Type B pancreatic cell (in vitro differentiated cells): ENCODE measurements at places on chromosomes 11 and 22. TPM values are rescaled to one million over a fixed set of nuclear protein-coding genes. Genes with fewer than 3 reads are reported as not detected.

RIMBP3B gene
- total RNA-seq: 0.29 TPM in 1 of 2 replicates, not detected in the other

OR51E1 gene
- 0.48 and 0.51 TPM in 2 replicates for total RNA-seq

MRPL48 gene
- total RNA-seq: 35.9 and 43.7 TPM in 2 replicates

TREH gene
- total RNA-seq: 0.33 and 0.41 TPM in 2 replicates

GRCh38 chr11:105230586-105230985 lies 91.0 kb upstream of the CARD18 start:
- H3K27me3 ChIP-seq: no peaks in the 10 kb centered on the region
- H3K4me3 ChIP-seq: no peak overlapping the region
- no peaks in the 10 kb centered on the region for H3K36me3 ChIP-seq

DNA sequence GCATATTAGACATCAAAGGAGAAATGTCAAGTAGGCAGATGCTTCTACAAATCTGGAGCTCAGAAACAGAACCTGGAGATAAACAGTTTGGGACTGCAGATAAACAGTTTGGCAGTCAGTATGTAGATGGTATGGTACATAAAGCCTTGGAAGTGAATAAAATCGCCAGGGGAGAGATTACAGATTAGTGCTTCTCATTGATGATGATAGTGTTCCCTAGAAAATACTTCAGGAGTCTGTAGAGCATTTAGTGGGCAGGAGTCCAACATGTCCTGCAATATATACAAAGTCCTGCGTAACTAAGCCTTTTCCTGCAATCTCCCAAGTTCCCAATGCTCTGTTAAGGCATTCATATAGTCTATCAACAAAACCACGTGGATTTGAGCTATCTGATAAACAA lies 35.2 kb downstream of the NARS2 start:
- no peak overlapping the region for H3K4me3 ChIP-seq
- DNase-seq: no peak
- peaks cover 5% of the 10 kb centered on the region for H3K4me1 ChIP-seq
- peaks cover 41% of the 10 kb centered on the region for H3K36me3 ChIP-seq
- H3K27ac ChIP-seq: no peak overlapping the region
- no peaks in the 10 kb centered on the region for H3K27me3 ChIP-seq

DNA sequence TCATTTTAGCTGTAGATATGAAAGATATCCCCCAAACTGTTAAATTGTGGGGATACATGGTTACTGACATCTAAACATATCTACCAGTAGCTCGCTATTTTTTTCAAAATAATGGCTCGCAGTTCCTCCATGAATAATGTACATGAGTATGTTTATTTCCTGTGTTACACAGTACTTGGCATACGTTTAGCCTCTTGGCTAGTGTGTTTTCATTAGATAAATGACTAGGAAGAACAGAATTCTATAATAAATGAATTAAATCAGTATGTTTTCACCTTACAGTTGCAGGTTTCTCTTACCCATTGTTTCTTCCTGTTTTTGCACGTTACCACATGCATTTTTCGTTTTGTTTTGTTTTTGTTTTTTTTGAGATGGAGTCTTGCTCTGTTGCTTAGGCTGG lies 21.8 kb downstream of the RNF169 start:
- H3K4me1 ChIP-seq: peaks cover 11% of the 10 kb centered on the region
- H3K27ac ChIP-seq: no peak overlapping the region
- H3K4me3 ChIP-seq: no peak overlapping the region
- no peaks in the 10 kb centered on the region for H3K36me3 ChIP-seq

DNA sequence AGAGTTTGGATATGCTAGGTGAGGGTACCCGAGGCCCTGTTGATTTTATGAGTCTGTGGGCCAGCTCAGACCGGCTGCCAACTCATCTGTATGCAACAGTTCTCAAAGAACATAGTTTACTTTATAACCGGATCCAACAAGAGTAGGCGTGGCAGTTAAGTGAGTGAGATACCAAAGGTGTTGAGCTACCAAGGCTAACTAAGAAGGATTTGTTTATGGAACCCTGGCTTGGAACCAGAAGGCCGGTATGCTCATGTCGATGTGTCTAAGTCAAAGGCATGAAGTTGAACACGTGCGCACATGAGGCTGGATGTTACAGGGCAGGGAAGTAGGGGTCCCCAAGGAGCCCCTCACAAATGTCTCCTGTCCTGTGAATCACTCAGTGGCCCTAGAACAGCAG lies at the start of gene KCNJ1:
Gene KCNJ1 (minus strand): TSS at position 20 of the 400 bp plus-strand sequence. CDS start 27,053 bp downstream, outside the sequence.
- no peak for DNase-seq
- peaks cover 15% of the 10 kb centered on the region for H3K27me3 ChIP-seq
- H3K36me3 ChIP-seq: no peaks in the 10 kb centered on the region
- no peak within 1 kb of the TSS for H3K27ac ChIP-seq
- no peak within 1 kb of the TSS for H3K4me3 ChIP-seq

GRCh38 chr11:120775986-120776951 lies 247.6 kb upstream of the TBCEL start:
- peaks cover 12% of the 10 kb centered on the region for H3K27me3 ChIP-seq
- H3K4me1 ChIP-seq: no peaks in the 10 kb centered on the region
- H3K27ac ChIP-seq: no peak overlapping the region
- no peak overlapping the region for H3K4me3 ChIP-seq
- DNase-seq: no peak

- DNase-seq: no peak
- peak overlapping the region; percentile 29 for H3K27ac ChIP-seq
- no peak overlapping the region for H3K4me3 ChIP-seq
- peaks cover 6% of the 10 kb centered on the region for H3K36me3 ChIP-seq
- H3K27me3 ChIP-seq: no peaks in the 10 kb centered on the region
Measured at GRCh38 chr11:3000032-3000961, 8.2 kb upstream of the NAP1L4 start.
